ENCODE measurements at places on chromosomes 7 and 10.

DNA sequence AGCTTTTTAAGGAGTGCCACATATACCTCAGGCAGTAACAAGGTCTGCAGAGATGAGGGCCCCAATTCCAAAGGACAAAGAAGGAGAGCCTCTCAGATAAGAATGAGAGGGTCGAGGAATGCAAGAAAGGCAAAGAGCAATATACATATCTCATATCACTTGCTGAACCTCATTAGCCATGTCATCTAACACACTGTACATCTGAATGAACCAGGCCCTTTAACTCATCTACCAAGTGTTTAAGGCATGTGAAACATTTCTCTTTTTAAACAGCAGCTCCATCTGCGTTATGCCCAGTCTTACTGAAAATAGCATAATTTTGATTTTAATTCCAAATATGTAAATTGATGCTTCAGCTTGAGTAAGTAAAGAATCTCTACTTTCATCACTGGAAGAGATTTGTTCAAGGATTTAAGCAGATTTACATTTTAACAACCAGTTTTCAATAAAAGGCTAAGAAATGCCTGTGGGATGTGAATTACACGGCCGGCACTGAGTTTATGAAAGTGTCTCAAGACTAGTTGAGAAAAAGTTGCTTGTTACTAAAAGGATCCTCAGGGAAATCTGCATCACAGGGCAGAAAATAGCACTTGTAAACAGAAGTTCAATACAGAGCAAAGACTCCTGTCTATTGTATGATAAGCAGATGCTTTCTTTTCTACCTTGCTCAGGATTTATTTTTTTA is 123.8 kb upstream of the SLC26A5 start:
- no peak for DNase-seq

GRCh38 chr10:69845574-69846292 is 44.0 kb downstream of the COL13A1 start:
- no peak for DNase-seq

DNA sequence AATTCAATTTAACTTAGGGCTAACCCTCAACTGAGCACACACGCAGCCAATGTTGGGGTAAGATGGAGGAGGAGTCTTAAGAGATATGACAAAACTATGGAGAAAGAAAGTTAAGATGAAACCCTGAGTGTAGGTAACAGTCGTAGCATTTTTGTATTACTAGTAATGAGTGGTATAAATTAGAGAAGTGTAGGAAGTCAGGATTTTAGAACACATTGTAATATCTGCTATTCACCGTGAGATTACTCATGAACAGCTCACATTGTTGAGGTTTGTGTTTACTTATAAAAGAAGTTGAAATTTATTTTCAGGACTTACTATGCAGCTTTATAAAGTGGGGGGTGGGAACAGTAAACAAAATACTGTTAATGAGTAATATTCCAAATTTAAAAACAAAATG is 107.2 kb downstream of the ARHGAP21 start:
- DNase-seq, result no peak

DNA sequence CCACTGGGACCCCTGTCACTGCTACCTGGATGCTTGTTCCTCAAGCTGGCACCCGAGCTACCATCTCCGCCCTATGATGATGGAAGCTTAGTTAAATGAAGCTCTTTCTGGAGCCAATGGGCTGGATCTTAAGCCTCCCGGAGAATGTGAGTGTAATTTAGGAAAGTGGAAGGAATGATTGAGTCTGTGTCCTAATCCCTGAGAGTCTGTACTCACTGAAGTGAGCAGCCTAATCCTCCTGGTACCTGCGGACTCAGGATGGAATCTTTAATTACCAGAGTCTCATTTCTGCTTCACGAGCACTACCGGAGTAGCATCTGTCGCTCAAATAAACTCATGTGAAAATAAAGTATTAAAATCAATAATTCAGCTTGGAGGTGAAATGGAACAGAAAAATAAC is 255.5 kb downstream of the WDR37 start:
- DNase-seq, result no peak

GRCh38 chr7:95056107-95056739 is 148.8 kb downstream of the PPP1R9A start:
- no peak for DNase-seq
